Cerebellum (tissue), 4 donors: ENCODE measurements at places on chromosomes 2 and 18. TPM values are rescaled to one million over a fixed set of nuclear protein-coding genes. Genes with fewer than 3 reads are reported as not detected.

CDH20 gene
- 29.0 TPM for total RNA-seq

IL1F10 gene
- total RNA-seq: not detected

HNMT gene
- 23.3 TPM for total RNA-seq

GKN1 gene
- total RNA-seq: not detected

RGPD3 gene
- total RNA-seq: 0.82 TPM

RAB17 gene
- total RNA-seq: 0.36 TPM

KLF7 gene
- 60.2 TPM for total RNA-seq

G6PC2 gene
- total RNA-seq: not detected

MSTN gene
- 5.2 TPM for total RNA-seq

RAB27B gene
- total RNA-seq: 17.4 TPM

VIL1 gene
- 0.73 TPM for total RNA-seq

HS6ST1 gene
- 39.7 TPM for total RNA-seq

MYOM1 gene
- 3.7 TPM for total RNA-seq

VPS54 gene
- total RNA-seq: 31.2 TPM

ADGRF3 gene
- total RNA-seq: 0.18 TPM

TUBA3E gene
- total RNA-seq: not detected

SEPTIN10 gene
- 46.1 TPM for total RNA-seq

GALNT3 gene
- total RNA-seq: 2.5 TPM

ACVR1 gene
- total RNA-seq: 12.7 TPM

MOCOS gene
- 0.09 TPM for total RNA-seq

IL1B gene
- total RNA-seq: 1.1 TPM

GPR45 gene
- 1.5 TPM for total RNA-seq

DOK1 gene
- 2.4 TPM for total RNA-seq

C2orf80 gene
- 12.2 TPM for total RNA-seq

GBX2 gene
- total RNA-seq: 4.4 TPM

MARCHF4 gene
- total RNA-seq: 7.3 TPM

ECEL1 gene
- 6.5 TPM for total RNA-seq

CKAP2L gene
- total RNA-seq: 7.0 TPM

CDH2 gene
- 134 TPM for total RNA-seq

KYNU gene
- 0.27 TPM for total RNA-seq

TXNL4A gene
- total RNA-seq: 34.5 TPM

SELENOI gene
- 48.8 TPM for total RNA-seq

LYG2 gene
- total RNA-seq: not detected

MPP4 gene
- total RNA-seq: 0.45 TPM

LYPD6 gene
- 7.5 TPM for total RNA-seq

CIB4 gene
- total RNA-seq: not detected

SLC5A7 gene
- total RNA-seq: 3.1 TPM

TCF4 gene
- 549 TPM for total RNA-seq

RNPEPL1 gene
- total RNA-seq: 5.4 TPM

BMP10 gene
- total RNA-seq: not detected

IGFBP2 gene
- 101 TPM for total RNA-seq

SP5 gene
- 17.5 TPM for total RNA-seq

OSBPL6 gene
- 15.9 TPM for total RNA-seq

POMC gene
- total RNA-seq: 0.91 TPM

ITGB6 gene
- total RNA-seq: 0.27 TPM

ALPG gene
- not detected for total RNA-seq

DLGAP1 gene
- 78.1 TPM for total RNA-seq

GPR75 gene
- total RNA-seq: 20.9 TPM

CD8B2 gene
- total RNA-seq: not detected

CYP27C1 gene
- total RNA-seq: 1.1 TPM

COL4A4 gene
- 3.0 TPM for total RNA-seq

ACTG2 gene
- 1.1 TPM for total RNA-seq

ATF2 gene
- total RNA-seq: 119 TPM

TUBA3D gene
- not detected for total RNA-seq

PSMA8 gene
- total RNA-seq: not detected

TRABD2A gene
- total RNA-seq: 1.4 TPM

GPR39 gene
- 4.3 TPM for total RNA-seq

ANKRD62 gene
- total RNA-seq: 0.18 TPM

B4GALT6 gene
- 18.0 TPM for total RNA-seq

EFR3B gene
- total RNA-seq: 31.9 TPM
